Stimulated activated CD4-positive, alpha-beta T cell treated with anti-CD3 and anti-CD28 coated beads, Interleukin-1b, Interleukin-23, amount 100 ng/mL, for 4 hours (primary cell): ENCODE measurements at places on chromosomes 4 and X.

DNA sequence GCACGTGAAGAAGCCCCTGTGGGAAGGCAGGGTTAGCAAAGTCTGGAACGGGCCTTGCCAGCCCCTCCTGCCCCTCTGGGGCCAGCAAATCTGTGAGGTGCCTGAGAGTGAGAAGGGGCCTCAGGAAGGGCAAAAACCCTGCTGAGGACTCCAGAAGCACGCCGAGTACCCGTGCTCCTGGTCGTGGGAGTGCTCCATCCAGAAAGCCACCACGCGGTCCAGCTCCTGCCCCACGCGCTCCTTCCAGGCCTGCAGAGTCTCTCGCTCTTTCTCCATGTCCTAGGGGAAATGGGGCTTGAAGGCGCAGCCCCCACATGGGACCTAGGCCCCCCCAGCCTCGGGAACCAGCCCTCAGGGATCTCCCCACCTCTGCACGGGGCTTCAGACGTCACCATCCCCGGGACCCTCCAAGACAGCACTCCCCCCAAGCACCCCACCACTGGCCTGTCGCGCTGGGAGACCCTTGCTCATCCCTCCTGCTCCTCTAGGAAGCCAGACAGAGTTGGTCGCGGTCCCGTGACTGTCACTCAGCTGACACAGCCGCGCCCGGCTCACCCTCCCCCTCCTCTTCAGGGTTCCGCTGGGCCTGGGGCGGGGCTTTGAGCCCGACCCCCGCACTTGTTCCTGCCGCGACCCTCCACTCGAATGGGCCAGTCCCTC lies at the start of gene RENBP:
Gene RENBP, minus strand, starts transcription at position 504 of the 660 bp plus-strand sequence. Its CDS starts 33 bp downstream, at position 471.
- no peak for DNase-seq

DNA sequence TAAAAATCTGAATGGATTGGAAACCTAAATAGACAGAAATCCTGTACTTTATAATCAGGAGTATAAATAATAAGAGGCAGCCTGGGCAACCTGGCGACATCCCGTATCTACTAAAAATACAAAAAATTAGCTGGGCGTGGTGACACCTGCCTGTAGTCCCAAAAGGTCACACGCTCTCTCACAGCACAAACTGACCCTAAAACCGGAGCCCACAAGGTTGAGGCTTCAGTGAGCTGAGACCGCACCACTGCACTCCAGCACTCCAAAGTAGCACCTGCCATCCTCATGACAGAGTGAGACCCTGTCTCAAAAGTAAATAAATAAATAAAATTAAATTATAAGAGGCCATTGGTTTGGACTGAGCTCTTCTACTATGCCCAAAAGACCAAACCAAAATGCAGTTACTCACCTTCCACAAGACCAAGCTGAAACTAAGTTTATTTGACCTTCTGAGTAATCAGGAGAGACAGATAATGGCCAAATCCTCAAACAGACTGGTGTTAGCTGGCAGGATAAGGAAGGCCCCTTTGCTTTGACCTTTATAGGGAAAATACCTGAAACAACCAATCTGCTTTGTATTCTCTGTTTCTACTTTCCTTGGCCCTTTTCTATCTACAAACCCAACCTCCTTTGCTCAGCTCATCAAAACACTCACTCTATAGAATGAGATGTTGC lies 3.2 kb upstream of the GRSF1 start:
- no peak for DNase-seq

GRCh38 chr4:144181391-144181790 lies 40.9 kb upstream of the GYPA start:
- no peak for DNase-seq

GRCh38 chrX:1398431-1399340 lies 6.8 kb upstream of the SLC25A6 start:
- no peak for DNase-seq

DNA sequence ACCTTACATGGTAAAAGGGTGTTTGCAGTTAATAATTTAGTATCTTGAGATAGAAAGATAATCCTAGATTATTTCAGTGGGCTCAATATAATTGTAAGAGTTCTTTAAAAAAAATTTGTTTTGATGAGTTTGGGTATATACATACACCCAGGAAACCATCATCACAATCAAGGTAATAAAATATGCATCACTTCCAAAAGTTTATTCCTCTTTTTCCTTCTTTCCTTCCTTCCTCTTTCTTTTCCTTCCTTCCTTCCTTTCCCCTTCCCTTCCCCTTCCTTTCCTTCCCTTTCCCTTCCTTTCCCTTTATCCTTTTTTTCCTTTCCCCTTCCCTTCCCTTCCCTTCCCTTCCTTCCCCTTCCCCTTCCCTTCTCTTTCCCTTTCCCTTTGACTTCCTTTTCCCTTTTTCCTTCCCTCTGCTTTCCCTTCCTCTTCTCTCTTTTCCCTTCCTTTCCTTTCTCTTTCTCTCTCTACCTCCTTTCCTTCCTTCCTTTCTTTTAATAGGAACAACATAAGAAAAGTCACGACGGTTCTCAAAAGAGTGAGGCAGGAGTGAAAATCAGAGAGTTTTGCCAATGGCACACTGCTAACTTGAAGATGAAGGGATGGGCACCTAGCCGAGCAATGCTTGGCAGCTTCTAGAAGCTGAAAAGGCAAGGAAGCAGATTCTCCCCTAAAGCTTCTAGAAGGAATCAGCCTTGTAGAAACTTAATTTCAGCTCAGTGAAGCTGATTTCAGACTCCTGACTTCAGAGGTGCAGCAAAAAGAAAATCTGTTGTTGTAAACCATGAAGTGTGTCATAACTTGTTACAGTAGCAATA lies 2050.2 kb upstream of the AGA start:
- DNase-seq = no peak

- peak; percentile 68 for DNase-seq
Measured at GRCh38 chrX:40105835-40106675, 8.3 kb upstream of the BCOR start.

DNA sequence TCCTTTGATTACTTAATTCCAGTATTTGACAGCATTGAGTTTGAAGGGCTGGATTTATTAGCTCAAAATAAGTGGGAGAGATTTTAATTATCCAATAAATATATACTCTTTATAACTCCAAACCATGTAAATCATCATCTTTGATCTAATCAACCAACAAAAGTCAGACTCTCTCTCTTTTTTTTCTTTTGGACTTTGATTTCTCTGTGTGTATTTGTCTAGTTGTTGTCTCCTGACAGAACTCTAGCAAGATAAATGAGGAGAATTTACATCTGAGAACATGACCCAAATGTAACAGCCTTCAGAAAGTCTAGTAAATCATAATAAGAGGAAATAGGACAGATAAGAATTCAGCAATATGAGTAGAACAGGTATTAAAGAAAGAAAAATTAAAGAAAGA lies 567.1 kb downstream of the PPARGC1A start:
- DNase-seq = no peak

GRCh38 chr4:91734682-91735081 lies 569.1 kb upstream of the GRID2 start:
- DNase-seq = no peak

- no peak for DNase-seq
Measured at GRCh38 chr4:119932277-119932676, 134.4 kb downstream of the MAD2L1 start.

GRCh38 chr4:83205760-83206159 lies 78.8 kb downstream of the COQ2 start:
- DNase-seq = no peak

DNA sequence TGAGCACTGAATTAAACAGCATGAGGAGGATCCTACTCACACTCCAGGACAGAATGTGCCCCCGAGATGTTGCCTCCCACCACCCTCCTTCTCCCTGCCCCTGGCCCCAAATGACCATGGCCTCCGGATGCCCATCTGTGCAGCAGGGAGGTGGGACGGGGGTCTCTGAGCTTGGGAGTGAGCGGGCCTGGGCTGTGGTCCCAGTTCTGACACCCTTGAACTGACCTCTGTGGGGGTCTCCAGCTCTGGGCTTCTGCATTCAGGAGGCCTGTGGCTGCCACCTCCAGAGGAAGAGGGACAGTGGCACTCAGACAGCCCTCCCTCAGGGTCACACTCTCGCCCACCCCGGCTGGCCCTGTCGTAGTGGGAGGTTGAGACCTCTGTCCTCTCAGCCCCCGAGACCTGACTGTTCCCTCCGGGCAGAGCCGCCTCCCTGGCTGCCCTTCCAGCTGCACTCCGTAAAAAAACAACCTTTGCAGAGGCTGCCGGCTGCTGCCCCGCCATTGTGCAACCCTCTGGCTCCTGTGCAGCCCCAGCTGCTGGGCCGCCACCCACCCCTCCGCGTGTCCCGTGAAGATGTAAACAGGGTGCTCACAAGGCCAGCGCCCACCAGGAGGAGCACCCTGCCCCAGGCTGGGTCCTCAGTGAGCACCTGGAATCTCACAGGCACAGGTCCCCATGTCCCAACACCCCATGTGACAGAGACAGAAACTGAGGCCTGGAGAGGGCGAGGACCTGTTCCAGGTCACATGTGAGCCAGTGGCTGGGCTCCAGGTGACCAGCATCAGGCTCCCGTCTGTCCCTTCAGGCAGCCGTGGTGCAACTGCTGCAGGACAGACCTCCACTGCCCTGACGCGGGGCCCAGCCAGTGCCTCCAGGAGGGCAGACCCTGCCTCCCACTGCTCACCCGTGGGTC lies 39.6 kb downstream of the HTRA3 start:
- no peak for DNase-seq

GRCh38 chrX:120514236-120514635 lies 45.1 kb upstream of the LAMP2 start:
- DNase-seq = no peak

DNA sequence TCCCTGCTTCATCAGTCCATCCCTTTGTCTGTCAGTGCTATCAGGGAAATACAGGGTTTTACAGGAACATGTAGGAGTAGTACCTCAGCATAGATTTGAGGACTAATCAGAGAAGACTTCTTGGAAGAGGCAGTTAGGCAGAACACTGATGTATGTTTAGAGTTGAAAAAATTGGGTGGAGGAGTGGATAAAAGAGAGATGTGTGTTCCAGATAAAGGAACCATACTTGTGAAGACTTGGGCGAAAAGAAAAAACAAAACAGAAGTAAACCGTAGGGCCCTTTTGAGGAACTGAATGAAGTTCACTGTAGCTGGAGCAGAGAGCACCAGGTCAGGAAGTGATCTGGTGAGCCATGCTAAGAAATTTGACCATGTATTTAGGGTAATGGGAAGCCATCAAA lies 32.3 kb downstream of the AFF1 start:
- no peak for DNase-seq

DNA sequence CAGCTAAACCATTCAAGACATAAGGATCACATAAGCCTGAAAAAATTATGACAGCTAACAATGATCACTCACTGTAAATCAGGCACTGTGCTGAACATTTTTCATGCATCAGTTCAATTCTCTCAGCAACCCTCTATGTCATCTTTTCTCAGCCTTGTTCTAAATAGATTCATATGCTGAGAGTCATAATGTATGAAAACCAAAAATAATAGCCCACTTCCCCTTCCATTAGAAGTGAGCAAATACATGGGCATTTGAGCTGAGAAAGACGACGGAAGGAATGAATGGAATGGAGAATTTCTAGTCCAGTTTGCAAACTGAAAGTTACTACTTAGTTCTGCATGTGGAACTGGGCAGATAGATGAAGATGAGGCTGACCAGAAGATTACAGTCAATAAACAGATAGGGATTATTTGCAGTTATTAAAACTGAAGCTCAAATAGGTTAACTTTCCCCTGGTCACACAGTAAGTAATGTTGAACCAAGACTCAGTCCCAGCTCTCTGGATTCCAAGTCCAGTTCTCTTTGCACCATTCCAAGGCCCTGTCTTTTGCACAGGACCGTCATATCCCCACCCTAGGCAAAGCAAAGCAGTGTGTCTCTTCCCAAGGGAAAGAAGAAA lies 1.6 kb upstream of the SH3RF1 start:
- no peak for DNase-seq

GRCh38 chr4:82358847-82359246 lies 14.9 kb downstream of the HNRNPD start:
- DNase-seq = no peak
